GM13977 (cell line): ENCODE measurements at places on chromosomes 11 and 22.

- DNase-seq: no peak
These were observed 70.5 kb downstream of the PKNOX2 start for GRCh38 chr11:125235071-125235471.

- no peak for DNase-seq
These were observed 157.8 kb upstream of the TRPC6 start for GRCh38 chr11:101741479-101742175.

GRCh38 chr11:12087075-12088004 is 23.1 kb upstream of the MICAL2 start:
- DNase-seq: no peak

DNA sequence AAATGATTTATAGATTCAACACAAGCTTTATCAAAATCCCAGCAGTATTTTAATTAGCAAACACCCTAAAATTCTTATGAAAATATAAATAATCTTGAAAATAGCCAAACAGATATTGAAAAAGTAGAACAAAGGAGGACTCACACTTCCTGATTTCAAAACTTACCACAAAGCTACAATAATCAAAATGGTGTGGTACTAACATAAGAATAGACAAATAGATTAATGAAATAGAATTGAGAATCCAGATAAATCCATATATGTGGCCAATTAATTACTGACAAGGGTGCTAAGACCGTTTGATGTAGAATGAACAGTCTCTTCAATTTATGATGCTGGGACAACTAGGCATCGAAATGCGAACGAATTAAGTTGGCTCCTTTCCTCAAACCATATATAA is 49.6 kb upstream of the TEAD1 start:
- DNase-seq: no peak

DNA sequence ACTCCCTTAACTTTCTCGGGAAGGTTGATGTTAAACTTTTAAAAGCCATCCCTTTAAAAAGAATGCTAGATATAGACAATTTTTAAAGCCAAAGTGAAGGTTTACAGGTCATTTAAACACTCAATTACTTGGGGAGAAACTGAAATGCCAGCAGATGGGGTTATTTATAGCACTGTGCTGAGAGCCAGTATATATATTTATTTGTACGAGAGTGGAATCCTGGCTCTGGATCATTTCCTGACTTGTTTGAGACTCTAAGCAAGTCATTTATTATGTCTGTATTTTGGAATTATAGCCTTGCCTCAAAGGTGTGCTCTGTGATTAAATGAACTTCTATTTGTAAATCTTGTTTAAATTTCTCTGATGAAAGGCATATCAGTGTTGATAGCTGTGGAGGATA is 6.8 kb upstream of the ZBED5 start:
- DNase-seq: no peak

DNA sequence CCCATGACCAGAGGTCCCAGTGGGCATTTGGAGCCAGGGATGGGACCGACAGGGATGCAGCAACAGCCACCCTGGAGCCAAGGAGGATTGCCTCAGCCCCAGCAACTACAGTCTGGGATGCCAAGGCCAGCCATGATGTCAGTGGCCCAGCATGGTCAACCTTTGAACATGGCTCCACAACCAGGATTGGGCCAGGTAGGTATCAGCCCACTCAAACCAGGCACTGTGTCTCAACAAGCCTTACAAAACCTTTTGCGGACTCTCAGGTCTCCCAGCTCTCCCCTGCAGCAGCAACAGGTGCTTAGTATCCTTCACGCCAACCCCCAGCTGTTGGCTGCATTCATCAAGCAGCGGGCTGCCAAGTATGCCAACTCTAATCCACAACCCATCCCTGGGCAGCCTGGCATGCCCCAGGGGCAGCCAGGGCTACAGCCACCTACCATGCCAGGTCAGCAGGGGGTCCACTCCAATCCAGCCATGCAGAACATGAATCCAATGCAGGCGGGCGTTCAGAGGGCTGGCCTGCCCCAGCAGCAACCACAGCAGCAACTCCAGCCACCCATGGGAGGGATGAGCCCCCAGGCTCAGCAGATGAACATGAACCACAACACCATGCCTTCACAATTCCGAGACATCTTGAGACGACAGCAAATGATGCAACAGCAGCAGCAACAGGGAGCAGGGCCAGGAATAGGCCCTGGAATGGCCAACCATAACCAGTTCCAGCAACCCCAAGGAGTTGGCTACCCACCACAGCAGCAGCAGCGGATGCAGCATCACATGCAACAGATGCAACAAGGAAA is 27.3 kb upstream of the L3MBTL2 start:
- no peak for DNase-seq

GRCh38 chr22:31328544-31328960 is 17.6 kb downstream of the PATZ1 start:
- no peak for DNase-seq

DNA sequence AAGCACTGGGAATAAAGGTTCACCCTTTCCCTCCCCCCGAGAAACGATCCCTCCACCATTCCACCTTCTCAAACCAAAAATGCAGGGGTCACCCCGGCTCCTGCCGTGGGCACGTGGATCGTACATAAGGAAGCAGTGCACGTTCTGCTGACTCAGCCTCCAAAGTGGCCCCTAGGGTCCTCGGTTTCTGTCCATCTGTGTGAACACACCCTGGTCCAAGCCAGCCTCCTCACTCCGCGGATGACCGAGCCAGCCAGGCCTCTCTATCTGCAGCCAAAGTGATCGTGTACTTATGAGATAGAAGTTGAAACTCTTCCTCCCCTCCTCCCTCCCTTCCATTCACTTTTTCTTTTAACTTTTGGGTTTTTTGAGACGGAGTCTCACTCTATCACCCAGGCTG is 16.2 kb downstream of the C11orf24 start:
- no peak for DNase-seq

DNA sequence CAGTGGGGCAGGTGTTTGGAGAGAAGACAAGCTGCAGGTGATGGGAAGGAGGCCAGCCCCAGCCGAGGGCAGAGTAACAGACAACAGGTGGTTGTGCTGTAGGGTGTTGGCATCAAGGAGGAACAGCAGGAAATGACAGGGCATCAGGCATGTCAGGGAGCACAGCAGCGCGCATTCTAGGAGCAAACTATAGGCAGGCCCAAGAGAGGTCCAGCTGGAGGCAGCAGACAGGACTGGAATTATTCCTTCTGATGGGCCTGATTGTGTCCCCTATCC is 13.6 kb downstream of the ADM start:
- no peak for DNase-seq

- no peak for DNase-seq
These were observed 96.6 kb upstream of the POU2AF2 start for GRCh38 chr11:111148953-111149352.

GRCh38 chr11:70324376-70325115 is 54.1 kb downstream of the PPFIA1 start:
- peak; percentile 73 for DNase-seq

DNA sequence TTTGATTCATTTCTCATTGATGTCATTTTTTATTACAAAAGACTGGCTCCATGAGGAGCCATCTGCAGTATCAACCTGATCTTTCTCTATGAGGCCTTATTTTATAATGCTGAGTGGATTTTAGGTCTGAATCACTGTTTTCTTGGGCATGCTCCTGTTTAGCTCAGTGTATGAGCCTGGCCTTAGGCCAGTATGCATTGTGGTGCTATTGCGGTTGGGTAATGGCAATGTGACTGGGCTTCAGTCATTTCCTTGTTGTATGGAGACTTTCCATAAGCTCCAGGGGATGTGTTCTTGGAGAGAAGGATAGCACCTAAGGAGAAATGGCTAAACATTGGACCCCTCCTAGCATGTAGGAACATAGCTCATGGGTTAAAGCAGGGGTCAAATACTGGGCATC is 293.2 kb downstream of the NELL1 start:
- no peak for DNase-seq

- no peak for DNase-seq
These were observed 35.5 kb downstream of the MSANTD4 start for GRCh38 chr11:105986554-105986953.

DNA sequence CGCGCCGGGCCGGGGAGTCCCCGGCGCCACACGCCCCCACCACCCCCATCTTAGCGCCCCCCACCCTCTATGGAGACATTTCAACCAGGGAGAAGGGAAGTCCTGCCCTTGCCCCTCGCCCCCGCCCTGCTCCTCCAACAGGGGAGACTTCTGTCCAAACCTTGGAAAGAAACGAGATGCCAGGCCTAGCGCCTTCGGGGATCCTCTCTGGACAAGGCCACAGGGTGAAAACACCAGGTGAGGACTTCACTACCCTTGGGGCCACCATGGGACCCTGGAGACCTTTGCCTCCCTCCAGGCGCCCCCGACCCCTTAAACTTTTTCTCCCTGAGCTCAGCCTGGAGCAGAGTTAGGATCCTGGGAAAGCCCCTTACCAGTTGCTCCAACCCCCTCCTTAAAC is 11.6 kb upstream of the NPAS4 start:
- no peak for DNase-seq

DNA sequence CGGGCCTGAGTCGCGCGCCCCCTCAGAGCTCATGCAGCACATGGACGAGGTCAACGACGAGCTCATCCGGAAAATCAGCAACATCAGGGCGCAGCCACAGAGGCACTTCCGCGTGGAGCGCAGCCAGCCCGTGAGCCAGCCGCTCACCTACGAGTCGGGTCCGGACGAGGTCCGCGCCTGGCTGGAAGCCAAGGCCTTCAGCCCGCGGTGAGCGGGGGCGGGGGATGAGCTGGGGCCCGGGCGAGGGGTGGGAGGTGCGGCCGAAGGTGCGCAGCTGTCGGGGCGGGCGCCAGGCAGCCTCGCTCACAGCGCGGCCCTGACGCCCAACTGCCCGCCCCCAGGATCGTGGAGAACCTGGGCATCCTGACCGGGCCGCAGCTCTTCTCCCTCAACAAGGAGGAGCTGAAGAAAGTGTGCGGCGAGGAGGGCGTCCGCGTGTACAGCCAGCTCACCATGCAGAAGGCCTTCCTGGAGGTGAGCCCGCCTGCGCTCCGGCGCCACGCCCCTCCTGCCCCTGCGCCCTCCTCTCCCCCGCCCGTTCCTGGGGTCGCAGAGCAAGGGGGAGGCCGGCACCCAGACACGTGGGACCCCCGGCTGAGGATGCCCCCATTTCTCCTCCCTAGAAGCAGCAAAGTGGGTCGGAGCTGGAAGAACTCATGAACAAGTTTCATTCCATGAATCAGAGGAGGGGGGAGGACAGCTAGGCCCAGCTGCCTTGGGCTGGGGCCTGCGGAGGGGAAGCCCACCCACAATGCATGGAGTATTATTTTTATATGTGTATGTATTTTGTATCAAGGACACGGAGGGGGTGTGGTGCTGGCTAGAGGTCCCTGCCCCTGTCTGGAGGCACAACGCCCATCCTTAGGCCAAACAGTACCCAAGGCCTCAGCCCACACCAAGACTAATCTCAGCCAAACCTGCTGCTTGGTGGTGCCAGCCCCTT is 20.5 kb downstream of the EPS8L2 start:
- peak; percentile 89 for DNase-seq

DNA sequence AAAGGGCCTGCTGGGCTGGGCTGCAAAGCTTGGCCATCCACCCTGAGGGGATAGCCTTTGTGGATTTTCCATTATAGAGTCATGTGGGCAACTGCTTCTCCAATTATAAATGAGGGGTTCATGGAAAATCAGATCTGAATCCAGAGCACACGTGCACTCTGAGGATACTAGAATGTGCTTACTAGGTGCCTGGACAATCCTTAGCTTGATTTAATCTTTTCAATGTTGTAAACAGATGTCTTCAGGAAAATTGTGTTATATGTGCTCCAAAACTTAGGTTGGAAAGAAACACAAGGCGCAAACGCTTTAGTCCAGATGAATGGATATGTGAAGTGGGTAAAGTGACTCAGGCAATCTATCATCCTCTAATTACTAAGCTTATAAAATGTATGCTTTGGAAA is 92.0 kb downstream of the SLC17A6 start:
- DNase-seq: no peak

DNA sequence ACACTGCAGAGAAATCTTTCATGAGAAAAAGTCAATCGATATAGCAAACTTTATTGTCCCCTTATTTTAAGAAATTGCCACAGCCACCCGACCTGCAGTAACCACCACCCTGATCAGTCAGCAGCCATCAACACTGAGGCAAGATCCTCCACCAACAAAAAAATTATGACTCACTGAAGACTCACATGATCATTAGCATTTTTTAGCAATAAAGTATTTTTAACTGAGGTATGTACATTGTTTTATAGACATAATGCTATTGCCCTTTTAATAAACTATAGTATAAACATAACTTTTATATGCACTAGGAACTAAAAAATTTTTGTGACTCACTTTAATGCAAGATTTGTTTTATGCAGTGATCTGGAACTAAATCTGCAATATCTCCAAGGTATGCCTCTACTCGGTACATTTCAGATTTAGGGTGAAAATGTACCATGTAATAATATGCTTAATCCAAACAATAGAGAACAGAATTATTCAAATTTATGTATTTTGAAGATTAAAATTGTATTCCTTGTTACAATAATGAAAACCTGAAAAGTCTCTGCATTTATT is 79.2 kb upstream of the CEP126 start:
- no peak for DNase-seq

DNA sequence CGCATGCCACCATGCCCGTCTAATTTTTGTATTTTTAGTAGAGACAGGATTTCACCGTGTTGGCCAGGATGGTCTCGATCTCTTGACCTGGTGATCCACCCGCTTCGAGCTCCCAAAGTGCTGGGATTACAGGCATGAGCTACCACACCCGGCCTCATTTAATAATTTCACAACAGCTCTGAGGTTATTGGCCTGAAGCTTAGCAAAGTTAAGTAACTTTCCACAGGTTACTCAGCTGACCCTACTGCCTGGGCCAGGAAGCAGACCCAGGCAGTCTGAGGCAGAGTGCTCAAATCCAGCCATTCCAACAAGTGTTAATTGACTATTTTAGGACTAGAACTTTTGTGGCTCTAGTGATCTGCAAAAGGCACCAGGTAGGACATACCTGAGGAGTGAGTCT is 52.2 kb upstream of the L3MBTL2 start:
- DNase-seq: no peak

DNA sequence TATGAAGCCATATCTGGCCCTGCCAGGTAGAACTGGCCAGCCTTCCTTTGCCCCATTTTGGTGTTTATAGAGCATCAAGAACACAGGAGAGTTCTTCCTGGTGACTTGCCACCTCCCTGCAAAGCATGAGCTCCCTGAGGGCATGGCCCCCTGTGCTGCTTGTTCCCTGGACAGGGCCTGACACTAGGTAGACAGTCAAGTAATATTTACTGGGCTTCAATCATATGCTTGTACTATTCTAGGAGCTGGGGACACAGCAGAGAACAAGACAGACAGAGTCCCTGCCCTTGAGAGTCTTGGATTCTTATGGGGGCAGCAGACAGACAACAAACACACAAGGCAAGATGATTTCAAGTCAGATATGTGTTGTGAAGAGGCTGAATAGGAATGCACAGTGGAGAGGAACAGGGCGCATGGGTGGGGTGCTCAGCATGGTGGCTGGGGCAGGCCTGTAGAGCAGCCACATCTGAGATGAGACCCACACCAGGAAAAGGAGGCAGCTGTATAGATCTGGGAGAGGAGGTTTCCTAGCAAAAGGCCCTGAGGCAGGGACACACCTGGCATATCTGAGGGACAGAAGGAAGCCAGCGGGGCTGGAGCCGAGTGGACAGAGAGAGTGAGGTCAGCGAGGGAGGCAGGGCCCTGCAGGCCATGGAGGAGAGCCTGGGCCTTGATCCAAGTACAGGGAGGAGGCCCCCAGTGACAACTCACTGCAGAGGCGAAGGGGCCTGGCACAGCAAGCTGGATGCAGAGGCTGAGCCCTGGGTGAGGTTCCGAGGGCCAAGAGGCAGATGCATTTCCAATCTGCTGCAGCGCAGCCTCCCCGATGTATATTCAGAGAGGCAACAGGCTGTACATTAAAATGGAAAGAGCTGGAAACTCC is 10.2 kb upstream of the CBX6 start:
- no peak for DNase-seq
